ENCODE measurements at places on chromosomes 16 and 17. TPM values are rescaled to one million over a fixed set of nuclear protein-coding genes. Genes with fewer than 3 reads are reported as not detected.
A peak's percentile ranks its signal among the peaks of the same experiment; 100 is the strongest.

GRCh38 chr17:57290981-57291380 is 34.7 kb downstream of the MSI2 start:
- DNase-seq = no peak
- no peaks in the 10 kb centered on the region for H3K27me3 ChIP-seq
- no peak overlapping the region for H3K27ac ChIP-seq
- no peak overlapping the region for H3K4me3 ChIP-seq
- peaks cover 14% of the 10 kb centered on the region for H3K4me1 ChIP-seq

GRCh38 chr16:63890723-63891122 is 1231.1 kb downstream of the CDH11 start:
- H3K27ac ChIP-seq = no peak overlapping the region
- H3K4me3 ChIP-seq = no peak overlapping the region
- H3K27me3 ChIP-seq = no peaks in the 10 kb centered on the region
- DNase-seq = no peak
- H3K36me3 ChIP-seq = no peaks in the 10 kb centered on the region
- peaks cover 6% of the 10 kb centered on the region for H3K4me1 ChIP-seq

DNA sequence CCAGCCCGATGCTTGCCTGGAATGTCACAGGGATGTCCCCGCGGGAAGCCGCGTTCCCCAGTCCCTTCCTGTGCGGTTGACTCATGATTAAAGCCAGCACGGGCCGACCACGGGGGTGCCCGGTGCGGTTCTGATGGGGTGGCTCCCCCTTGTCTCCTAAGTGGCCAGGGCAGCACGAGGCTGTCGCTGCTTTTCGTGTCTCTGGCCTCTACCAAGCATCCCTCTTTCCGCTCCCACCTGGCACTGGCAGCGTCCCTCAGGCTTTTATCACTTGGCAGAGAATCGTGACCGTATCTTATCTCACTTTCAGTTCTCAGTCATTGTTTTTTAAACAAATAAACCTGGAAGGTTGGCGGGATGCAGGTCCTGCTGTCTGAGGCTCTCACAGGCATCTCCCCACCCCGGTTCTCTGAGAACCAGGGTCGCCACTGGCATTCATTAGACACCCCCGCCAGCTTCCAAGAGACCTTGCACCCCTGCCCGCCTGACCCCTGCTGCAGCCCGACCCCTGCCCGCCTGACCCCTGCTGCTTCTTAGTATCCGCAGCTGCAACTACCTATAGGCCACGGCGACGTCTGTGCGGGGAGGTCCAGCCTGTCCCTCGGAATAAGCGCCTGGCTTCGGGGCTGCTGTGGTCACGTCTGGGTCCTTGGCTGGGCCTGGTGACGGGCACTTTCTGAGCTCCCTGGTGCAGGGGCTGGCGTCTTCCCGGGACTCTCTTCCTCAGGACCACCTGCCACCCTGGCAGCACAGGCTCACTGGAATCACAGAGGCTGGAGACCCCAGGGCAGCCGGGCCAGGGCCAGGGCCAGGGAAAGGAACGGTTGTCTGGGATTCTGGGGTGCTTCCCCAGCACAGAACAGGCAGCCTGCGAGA is 7.5 kb downstream of the C1QTNF8 start:
- no peak overlapping the region for H3K27ac ChIP-seq
- DNase-seq = no peak
- peaks cover 11% of the 10 kb centered on the region for H3K4me1 ChIP-seq
- peaks cover 14% of the 10 kb centered on the region for H3K27me3 ChIP-seq
- H3K4me3 ChIP-seq = no peak overlapping the region

GRCh38 chr16:52416888-52417287 is 130.1 kb downstream of the TOX3 start:
- no peaks in the 10 kb centered on the region for H3K36me3 ChIP-seq
- no peak for DNase-seq
- no peaks in the 10 kb centered on the region for H3K4me1 ChIP-seq
- no peak overlapping the region for H3K27ac ChIP-seq
- H3K27me3 ChIP-seq = no peaks in the 10 kb centered on the region

GRCh38 chr17:10513299-10514067 is 4.9 kb downstream of the MYH1 start:
- DNase-seq = no peak
- H3K27me3 ChIP-seq = peaks cover 3% of the 10 kb centered on the region
- no peaks in the 10 kb centered on the region for H3K36me3 ChIP-seq
- no peak overlapping the region for H3K4me3 ChIP-seq
- H3K4me1 ChIP-seq = no peaks in the 10 kb centered on the region

GRCh38 chr17:57508671-57509070 is 236.4 kb downstream of the CCDC182 start:
- no peak overlapping the region for H3K4me3 ChIP-seq
- no peaks in the 10 kb centered on the region for H3K4me1 ChIP-seq
- DNase-seq = no peak
- no peaks in the 10 kb centered on the region for H3K36me3 ChIP-seq

DNA sequence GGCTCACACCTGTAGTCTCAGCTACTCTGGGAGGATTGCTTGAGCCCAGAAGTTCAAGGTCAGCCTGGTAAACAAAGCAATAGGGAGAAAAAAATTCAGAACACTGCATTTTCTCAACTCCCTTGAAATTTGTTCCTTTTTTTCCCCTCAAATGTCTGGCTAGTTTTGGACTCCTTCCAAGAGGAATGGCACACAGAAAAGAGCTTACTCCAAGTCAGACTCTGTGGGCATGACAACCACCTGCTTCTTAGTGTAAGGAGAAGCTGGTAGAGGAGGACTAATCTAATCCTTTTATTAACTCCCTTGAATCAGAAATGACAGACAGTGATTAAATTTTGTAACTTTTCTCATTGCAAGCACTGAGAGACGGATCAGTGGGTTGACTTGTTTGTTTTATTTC is 27.9 kb upstream of the HYDIN start:
- no peaks in the 10 kb centered on the region for H3K27me3 ChIP-seq
- no peak overlapping the region for H3K27ac ChIP-seq
- no peaks in the 10 kb centered on the region for H3K36me3 ChIP-seq
- no peaks in the 10 kb centered on the region for H3K4me1 ChIP-seq
- DNase-seq = peak; percentile 26

GRCh38 chr17:30002088-30002487 is 60.7 kb downstream of the EFCAB5 start:
- no peak overlapping the region for H3K27ac ChIP-seq
- no peaks in the 10 kb centered on the region for H3K36me3 ChIP-seq
- H3K4me1 ChIP-seq = no peaks in the 10 kb centered on the region
- H3K27me3 ChIP-seq = no peaks in the 10 kb centered on the region
- no peak overlapping the region for H3K4me3 ChIP-seq
- no peak for DNase-seq

GRCh38 chr16:56013962-56014552 is 138.9 kb upstream of the CES5A start:
- no peaks in the 10 kb centered on the region for H3K36me3 ChIP-seq
- peak; percentile 76 for DNase-seq
- no peak overlapping the region for H3K4me3 ChIP-seq
- H3K27ac ChIP-seq = no peak overlapping the region
- no peaks in the 10 kb centered on the region for H3K4me1 ChIP-seq

GRCh38 chr17:75036643-75037268 is 10.0 kb downstream of the ATP5PD start:
- peak; percentile 88 for DNase-seq
- no peak overlapping the region for H3K4me3 ChIP-seq
- H3K27ac ChIP-seq = no peak overlapping the region
- H3K36me3 ChIP-seq = peaks cover 23% of the 10 kb centered on the region
- no peaks in the 10 kb centered on the region for H3K4me1 ChIP-seq
- H3K27me3 ChIP-seq = no peaks in the 10 kb centered on the region

GRCh38 chr16:10239640-10240039 is 57.4 kb upstream of the GRIN2A start:
- H3K4me3 ChIP-seq = no peak overlapping the region
- H3K27ac ChIP-seq = no peak overlapping the region
- H3K4me1 ChIP-seq = no peaks in the 10 kb centered on the region
- H3K36me3 ChIP-seq = no peaks in the 10 kb centered on the region
- DNase-seq = no peak

The CHRNE gene
- 1.2 TPM for total RNA-seq

GRCh38 chr16:16120382-16121184 is 102.7 kb downstream of the ABCC6 start:
- no peak overlapping the region for H3K4me3 ChIP-seq
- peaks cover 40% of the 10 kb centered on the region for H3K36me3 ChIP-seq
- no peaks in the 10 kb centered on the region for H3K27me3 ChIP-seq
- DNase-seq = no peak
- no peak overlapping the region for H3K27ac ChIP-seq
- no peaks in the 10 kb centered on the region for H3K4me1 ChIP-seq

- no peaks in the 10 kb centered on the region for H3K27me3 ChIP-seq
- peaks cover 18% of the 10 kb centered on the region for H3K4me1 ChIP-seq
- H3K36me3 ChIP-seq = peaks cover 21% of the 10 kb centered on the region
- no peak for DNase-seq
- no peak overlapping the region for H3K4me3 ChIP-seq
Observed at GRCh38 chr17:55414983-55415382, 6.7 kb downstream of the MMD start.

- DNase-seq = no peak
- no peak overlapping the region for H3K4me3 ChIP-seq
- no peaks in the 10 kb centered on the region for H3K4me1 ChIP-seq
- H3K27ac ChIP-seq = peak overlapping the region; percentile 6
- H3K36me3 ChIP-seq = peaks cover 27% of the 10 kb centered on the region
Observed at GRCh38 chr17:47605011-47605410, 44.7 kb upstream of the KPNB1 start.

GRCh38 chr17:73482251-73482716 is 162.0 kb downstream of the SDK2 start:
- no peaks in the 10 kb centered on the region for H3K27me3 ChIP-seq
- no peak overlapping the region for H3K27ac ChIP-seq
- no peaks in the 10 kb centered on the region for H3K4me1 ChIP-seq
- no peak overlapping the region for H3K4me3 ChIP-seq
- H3K36me3 ChIP-seq = no peaks in the 10 kb centered on the region

The LGALS9B gene
- total RNA-seq = not detected

- H3K4me1 ChIP-seq = peaks cover 66% of the 10 kb centered on the region
- no peak for DNase-seq
- no peaks in the 10 kb centered on the region for H3K27me3 ChIP-seq
- no peak overlapping the region for H3K4me3 ChIP-seq
- peak overlapping the region; percentile 35 for H3K27ac ChIP-seq
Observed at GRCh38 chr17:17698869-17699351, 17.7 kb downstream of the RAI1 start.

The NUDT7 gene
- total RNA-seq = 8.8 TPM

The KRT36 gene
- not detected for total RNA-seq

- H3K4me3 ChIP-seq = no peak overlapping the region
- peak; percentile 80 for DNase-seq
- peaks cover 28% of the 10 kb centered on the region for H3K4me1 ChIP-seq
- no peaks in the 10 kb centered on the region for H3K27me3 ChIP-seq
- peak overlapping the region; percentile 90 for H3K27ac ChIP-seq
- no peaks in the 10 kb centered on the region for H3K36me3 ChIP-seq
Observed at GRCh38 chr16:53503991-53504663, 1.1 kb upstream of the AKTIP start.

DNA sequence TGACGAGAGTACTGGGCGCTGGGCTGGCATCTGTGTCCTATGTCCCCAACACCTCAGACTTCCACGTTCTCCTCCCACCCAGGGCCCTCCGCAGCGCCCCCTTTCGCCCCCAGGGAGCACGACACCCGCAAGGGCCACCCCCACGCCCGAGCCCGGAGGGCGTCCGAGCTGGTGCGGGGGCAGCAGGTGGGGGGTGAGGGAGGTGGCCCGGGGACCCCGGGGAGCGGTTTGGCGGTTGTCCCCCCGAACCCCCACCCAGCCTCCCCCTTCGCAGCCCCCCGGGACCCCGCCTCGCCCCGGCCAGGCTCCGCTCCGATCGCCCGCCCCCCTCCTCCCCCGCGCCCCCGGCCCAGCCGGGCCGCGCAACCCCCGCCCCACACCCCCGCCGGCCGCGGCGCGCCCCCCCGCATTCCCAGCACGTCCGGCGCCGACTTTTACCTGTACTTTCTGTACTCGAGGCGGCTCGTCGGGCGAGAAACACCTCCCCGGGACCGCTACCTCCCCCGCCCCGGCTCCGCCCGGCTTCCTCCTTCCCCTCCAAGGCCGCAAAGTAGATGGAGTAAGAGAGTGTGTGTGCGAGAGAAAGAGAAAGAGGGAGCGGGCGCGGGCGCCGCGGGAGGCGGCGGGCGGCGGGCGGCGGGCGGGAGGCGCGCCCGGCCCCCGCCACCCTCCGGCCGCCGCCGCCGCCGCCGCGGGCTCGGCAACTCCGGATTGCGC is 901 bp downstream of the CDYL2 start:
- no peaks in the 10 kb centered on the region for H3K4me1 ChIP-seq
- H3K27ac ChIP-seq = peak overlapping the region; percentile 26
- H3K36me3 ChIP-seq = no peaks in the 10 kb centered on the region
- DNase-seq = peak; percentile 34
- H3K27me3 ChIP-seq = no peaks in the 10 kb centered on the region

The TBC1D3B gene
- 7.5 TPM for total RNA-seq

GRCh38 chr16:78647019-78647418 is 547.6 kb downstream of the WWOX start:
- no peak for DNase-seq
- H3K4me1 ChIP-seq = peaks cover 9% of the 10 kb centered on the region
- no peaks in the 10 kb centered on the region for H3K36me3 ChIP-seq

- H3K4me3 ChIP-seq = no peak overlapping the region
- H3K27me3 ChIP-seq = peaks cover 16% of the 10 kb centered on the region
- DNase-seq = no peak
- no peaks in the 10 kb centered on the region for H3K36me3 ChIP-seq
- H3K4me1 ChIP-seq = no peaks in the 10 kb centered on the region
- no peak overlapping the region for H3K27ac ChIP-seq
Observed at GRCh38 chr16:89052890-89053724, 40.5 kb upstream of the ACSF3 start.

GRCh38 chr17:66018786-66019185 is 173.1 kb downstream of the CEP112 start:
- H3K4me3 ChIP-seq = no peak overlapping the region
- H3K27ac ChIP-seq = no peak overlapping the region
- H3K27me3 ChIP-seq = no peaks in the 10 kb centered on the region
- no peaks in the 10 kb centered on the region for H3K4me1 ChIP-seq
- no peaks in the 10 kb centered on the region for H3K36me3 ChIP-seq
- DNase-seq = no peak

The MPO gene
- total RNA-seq = 2.5 TPM

DNA sequence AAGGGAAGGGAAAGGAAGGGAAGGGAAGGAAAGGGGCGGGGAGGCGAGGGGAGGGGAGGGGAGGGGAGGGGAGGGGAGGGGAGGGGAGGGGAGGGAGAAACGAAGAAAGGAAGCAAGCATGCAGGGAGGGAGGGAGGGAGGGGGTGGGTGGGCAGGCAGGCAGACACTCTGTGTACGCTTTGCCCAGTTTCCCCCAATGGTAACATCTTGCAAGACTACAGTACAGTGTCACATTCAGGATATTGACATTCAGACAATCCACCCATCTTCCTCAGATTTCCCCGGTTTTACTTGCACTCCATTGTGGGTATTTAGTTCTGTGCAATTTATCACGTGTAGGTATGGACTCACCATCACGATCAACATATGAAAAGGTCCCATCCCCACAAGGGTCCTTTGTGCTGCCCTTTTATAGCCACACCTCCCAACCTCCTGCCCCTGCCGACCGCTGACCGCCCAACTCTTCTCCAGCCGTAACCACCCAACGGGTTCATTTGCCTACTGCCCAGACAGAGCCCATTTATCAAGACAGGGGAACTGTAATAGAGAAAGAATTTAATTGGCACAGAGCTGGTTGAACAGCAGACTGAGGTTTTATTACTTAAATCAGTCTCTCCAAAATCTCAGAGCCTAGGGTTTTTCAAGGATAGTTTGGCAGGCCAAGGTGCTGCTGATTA is 91.4 kb upstream of the FA2H start:
- no peak overlapping the region for H3K4me3 ChIP-seq
- H3K36me3 ChIP-seq = no peaks in the 10 kb centered on the region
- no peaks in the 10 kb centered on the region for H3K27me3 ChIP-seq
- no peak overlapping the region for H3K27ac ChIP-seq

- no peak for DNase-seq
Observed at GRCh38 chr17:37130984-37131446, 182.3 kb downstream of the AATF start.

Measured in lung (tissue), 17 donors.